ENCODE measurements at places on chromosomes 4 and X.

- no peak for DNase-seq
These were observed 156.2 kb upstream of the SLC7A11 start for GRCh38 chr4:138398322-138398721.

- no peak for DNase-seq
These were observed 641.0 kb upstream of the PITX2 start for GRCh38 chr4:111263836-111264235.

DNA sequence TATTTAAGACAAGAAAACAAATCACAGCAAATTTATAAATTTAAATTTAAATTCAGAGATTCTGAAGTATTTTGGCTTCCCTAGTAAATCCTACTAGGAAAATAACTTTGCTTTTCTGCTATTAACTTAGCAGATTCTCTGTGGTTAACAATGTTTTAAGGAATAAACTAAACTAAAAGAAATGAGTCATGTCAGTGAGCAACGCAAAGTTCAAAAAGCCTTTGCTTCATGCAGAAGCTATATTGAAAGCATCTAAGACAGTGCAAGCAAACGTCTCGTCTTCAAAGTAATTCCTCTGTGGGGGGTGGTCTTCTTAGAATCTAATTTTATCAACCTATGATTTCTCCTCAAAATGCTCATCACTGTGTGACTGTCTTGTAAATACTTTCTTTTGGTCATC is 30.1 kb downstream of the GABRB1 start:
- DNase-seq, result no peak

DNA sequence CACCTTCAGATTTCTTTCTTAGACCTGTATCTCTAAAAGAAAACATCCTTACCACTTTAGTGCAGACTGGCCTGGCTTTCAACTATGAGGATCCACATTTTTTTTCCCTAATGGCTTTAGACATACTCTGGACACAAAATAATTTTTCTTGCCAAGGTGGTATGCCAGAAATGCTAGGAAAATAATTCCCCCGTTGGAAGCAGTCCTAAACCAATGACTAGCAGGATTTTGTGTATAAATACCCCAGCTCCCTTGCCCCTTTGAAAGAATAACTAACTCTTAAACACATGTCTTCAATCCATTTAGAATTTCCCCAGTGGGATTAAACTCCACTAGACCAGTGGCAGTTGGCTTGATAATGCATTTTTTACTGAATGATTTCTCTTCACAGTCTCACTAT is 500.5 kb upstream of the FTHL17 start:
- no peak for DNase-seq

- no peak for DNase-seq
These were observed 148.6 kb upstream of the RPS6KA6 start for GRCh38 chrX:84336646-84337045.

DNA sequence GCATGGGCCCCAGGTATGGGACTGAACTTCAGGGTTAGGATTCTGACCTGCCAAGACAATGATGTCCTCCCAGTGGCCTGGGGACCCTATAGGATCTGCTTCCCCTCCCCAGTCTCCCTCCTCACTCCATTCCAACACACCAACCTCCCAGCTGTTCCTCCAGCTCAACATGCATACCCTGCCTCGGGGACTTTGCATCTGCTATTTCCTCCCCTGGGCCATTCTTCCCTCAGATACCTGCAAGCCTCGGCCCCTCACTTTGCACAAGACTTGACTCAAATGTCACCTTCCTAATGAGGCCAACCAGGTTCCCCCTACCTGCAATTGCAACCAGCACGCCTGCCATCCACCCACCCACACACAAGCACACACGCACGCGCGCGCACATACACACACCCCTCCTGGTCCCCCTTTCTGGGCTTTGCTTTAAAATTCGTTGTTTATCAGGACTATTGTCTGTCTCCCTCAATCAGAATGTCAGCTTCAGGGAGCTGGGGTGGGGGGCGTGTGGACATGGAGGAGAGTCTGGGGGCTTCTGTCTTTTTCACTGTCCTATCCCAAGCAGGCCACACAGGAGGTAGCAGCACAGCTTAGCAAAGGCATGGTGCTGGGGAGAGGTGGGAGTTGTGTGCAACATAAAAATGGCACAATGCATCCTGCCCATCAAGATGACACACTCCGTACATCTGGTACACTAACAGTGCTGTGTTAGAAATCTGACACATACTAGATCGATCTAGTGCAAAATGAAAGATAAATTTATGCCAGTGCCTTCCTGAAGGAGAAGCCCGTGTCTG is 20.6 kb upstream of the PPP2R2C start:
- DNase-seq, result no peak

DNA sequence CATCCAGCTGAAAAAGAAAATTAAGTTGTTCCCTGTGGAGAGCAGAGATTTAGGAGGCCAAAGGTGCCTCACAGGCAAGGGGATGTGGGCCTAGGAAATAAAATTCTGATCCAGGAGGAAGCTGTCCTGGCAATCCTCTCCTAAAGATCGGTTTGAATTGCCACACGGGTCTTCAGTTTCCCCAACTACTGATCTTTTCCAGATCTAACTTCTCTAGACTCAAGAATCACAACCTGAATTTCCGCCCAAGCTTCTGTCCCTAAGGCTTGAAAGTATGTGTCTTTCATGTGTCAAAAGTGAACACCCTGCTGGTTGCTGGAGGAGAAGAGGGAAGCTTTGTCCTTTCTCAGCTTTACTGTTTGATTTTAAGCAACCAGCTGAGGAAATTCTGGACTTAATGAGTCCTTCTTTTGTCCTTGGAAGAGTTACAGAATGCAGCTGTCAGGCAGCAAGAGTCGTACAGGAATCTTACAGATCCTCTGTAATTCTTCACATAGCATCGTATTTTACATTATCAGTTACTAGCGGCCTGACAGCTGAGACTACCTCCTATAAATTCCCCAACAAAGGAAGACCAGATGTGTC is 93.8 kb downstream of the INPP4B start:
- DNase-seq, result no peak

DNA sequence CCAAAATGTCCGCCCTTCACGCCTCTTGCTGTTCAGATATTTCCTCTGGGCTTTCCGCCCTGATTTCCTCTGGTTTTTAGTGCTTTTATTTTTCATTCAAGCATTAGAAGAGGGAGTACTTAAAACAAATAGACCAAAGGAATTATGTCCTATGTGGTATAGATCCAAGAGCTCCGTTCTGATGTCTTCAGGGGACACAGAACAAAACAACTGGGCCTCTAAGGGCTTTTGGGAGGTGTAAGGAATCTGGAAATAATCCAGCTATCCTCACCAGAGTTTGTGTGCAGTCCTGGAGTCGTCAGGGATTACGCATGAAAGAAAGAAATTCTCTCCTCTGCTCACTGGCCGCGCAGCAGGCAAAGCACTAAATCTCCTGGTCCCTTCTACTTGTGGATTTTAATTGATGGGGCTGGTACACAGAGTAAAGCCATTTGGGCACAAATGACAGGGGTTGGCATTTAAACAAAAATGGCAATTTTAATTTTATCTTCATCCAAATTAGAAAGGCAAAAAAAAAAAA is 999.2 kb downstream of the ADGRL3 start:
- DNase-seq, result no peak

- no peak for DNase-seq
These were observed 748.6 kb downstream of the CCSER1 start for GRCh38 chr4:90875791-90876190.

DNA sequence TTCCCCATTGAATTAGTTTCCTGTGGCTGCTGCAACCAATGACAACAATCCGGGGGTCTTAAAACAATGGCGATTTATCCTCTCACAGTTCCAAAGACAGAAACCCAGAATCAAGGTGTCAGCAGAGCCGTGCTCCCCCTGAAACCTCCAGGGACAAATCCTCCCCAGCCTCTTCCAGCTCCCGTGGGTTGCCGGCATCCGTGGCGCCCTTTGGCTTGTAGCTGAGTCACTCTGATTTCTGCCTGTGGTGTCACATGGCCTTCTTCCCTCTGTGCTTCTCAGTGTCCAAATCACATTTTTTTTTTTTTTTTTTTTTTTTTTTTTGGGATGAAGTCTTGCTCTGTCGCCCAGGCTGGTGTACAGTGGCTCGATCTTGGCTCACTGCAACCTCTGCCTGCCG is 64.5 kb upstream of the STX18 start:
- DNase-seq, result no peak

DNA sequence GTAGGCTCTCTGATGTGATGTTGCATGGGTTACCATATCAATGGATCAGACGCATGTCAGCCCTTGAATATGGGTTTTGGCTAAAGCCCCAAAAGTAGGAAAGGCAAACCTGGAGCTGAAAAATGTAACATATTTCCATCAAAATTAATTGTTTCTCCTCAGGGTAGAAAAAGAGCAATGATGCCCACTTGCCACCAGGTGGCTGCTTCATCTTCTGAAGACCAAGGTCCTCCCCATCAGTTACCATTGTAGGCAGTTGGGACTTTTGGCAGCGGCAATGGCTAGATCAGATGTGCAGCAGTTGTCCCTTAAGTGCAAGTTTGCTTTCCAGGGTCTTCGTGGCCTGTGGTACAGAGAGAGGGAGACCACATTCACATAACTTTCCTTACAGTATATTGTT is 118.2 kb downstream of the NAF1 start:
- DNase-seq, result no peak

GRCh38 chr4:114205261-114205660 is 225.8 kb upstream of the ARSJ start:
- no peak for DNase-seq

GRCh38 chr4:185243879-185244278 is 34.5 kb downstream of the SNX25 start:
- DNase-seq, result no peak

DNA sequence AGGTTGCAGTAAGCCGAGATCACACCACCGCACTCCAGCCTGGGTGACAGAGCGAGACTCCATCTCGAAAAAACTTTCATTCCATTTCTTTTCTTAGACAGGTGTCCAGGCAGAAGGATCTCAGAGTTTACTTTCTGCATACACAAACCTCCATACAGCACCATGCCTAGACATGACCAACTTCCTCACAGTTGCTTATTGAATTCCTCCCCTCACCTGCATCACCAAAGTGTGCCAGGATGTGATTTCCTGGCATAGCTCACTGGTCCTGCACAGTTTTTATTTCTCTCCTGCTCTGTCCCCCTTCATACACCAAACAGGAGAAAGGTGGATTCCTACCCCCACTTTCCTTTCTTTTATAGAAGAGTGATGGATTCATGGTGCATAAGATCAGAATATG is 34.7 kb upstream of the PPARGC1A start:
- no peak for DNase-seq

DNA sequence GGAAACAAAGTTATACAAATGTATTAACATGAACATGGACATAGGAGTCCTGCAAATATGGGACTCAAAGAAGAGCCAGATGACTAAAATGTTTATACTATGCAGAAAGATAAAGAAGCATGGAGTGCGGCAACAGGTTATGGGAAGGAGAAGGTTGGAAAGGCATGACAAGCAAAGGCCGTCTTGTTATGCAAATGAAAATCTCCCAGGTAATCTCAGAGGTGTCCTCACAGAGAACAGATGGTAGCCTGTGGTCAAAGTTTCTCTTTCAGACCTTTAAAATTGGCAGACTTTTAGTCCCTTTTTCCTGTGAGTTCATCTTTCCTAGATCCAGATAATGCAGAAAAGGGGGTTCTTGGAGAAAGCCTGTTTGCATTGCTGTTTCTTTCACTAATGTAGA is 116.4 kb upstream of the BEND4 start:
- no peak for DNase-seq

DNA sequence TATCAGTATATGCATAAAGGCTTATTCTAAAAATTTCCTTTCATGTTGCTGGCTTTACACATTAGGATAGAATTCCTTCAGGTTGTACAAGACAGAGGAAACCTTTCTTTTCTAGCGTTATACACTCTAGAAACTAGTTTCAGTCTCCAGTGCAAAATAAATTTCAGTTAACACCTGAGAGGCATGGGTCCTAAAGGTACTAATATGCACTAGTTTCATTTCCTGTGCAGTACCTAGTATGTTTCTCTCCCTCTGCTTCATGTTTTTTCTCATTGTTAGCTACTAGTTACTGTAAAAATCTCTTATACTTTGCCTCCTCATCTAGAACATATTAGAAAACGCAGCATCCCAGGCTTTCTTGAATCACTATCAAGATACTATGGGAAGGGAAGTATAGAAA is 54.0 kb downstream of the SNX25 start:
- no peak for DNase-seq

GRCh38 chr4:26484032-26484515 is 6.2 kb downstream of the CCKAR start:
- no peak for DNase-seq

- no peak for DNase-seq
These were observed 66.0 kb downstream of the MAGEC1 start for GRCh38 chrX:141969706-141970105.

DNA sequence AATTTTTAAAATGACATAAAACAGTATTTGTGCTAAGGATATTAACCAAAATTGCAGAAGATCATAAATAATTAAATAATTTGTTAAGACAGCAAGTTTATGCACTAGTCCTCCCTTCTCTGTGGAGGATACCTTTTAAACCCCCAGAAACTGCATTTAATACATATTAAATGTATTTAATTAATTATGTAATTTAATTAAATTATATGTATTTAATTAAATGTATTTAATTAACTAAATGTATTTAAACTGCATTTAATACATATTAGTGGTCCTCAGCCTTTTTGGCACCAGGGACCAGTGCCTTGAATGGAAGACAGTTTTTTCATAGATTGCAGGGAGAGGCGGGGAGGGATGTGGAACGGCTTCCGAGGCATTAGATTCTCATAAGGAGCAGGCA is 404.6 kb downstream of the ARHGAP24 start:
- no peak for DNase-seq

DNA sequence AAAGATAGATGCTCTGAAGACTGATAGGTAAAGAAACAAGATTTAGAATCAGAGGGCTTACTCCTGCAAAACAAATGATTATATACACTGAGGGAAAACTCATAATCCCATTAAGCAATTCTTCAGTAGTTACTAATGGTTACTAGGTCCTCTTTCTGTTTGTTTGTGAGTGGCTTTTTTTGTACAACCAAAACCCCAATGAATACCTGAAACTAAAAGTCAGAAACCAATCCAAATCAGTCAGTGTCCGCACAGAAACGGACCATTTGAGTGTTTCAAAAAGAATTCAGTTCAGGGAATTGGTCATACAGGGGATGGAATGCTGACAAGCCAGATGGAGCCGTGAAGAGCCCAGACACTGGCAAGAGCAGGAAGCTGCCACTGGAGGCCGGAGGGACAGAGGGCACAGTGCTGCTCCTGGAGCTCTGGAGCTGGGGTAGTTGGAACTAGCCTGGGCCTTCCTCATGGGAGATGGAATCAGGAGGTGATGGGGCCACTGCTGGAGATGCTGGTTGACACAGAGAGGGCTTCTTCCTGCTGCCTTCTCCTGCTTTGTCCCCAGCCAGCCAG is 31.9 kb downstream of the SETD7 start:
- DNase-seq, result no peak

All from activated CD4-positive, CD25-positive, alpha-beta regulatory T cell treated with anti-CD3 and anti-CD28 coated beads, Interleukin-2, amount 50 U/mL, for 16 hours (primary cell).